Peyer's patch (tissue), 4 donors: ENCODE measurements at places on chromosomes 16 and 17. TPM values are rescaled to one million over a fixed set of nuclear protein-coding genes. Genes with fewer than 3 reads are reported as not detected.

Gene SPNS3
- total RNA-seq, result not detected

GRCh38 chr16:56122251-56122650 is 69.0 kb upstream of the GNAO1 start:
- no peak for DNase-seq

- no peak for DNase-seq
These were observed 15.4 kb downstream of the RGS11 start for GRCh38 chr16:260326-260725.

GRCh38 chr17:17376362-17376761 is 73.2 kb downstream of the NT5M start:
- DNase-seq, result no peak

- peak; percentile 77 for DNase-seq
These were observed 25.6 kb downstream of the ITGB3 start for GRCh38 chr17:47279062-47279801.

DNA sequence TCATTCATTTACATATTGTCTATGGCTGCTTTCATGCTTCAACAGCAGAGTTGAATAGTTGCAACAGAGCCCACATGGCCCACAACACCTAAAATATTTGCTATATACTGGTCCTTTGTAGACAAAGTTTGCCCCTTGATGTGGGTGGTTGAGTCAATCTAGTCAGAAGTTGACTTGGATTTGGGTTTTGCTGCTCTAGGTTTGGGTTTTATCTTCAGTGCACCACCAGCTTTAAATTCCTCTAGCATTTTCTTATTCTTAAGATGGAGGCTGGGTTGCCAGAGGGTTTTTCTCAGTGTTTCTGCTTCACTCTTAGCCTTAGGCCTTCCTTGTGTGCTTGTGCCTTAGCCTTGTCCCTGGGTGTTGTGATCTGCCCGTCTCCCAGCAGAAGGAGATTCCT is 51.0 kb downstream of the CCDC182 start:
- no peak for DNase-seq
